ENCODE measurements at places on chromosomes 1 and 21.
A peak's percentile ranks its signal among the peaks of the same experiment; 100 is the strongest.

GRCh38 chr1:178530037-178530402 lies 17.1 kb downstream of the TEX35 start:
- DNase-seq = no peak

DNA sequence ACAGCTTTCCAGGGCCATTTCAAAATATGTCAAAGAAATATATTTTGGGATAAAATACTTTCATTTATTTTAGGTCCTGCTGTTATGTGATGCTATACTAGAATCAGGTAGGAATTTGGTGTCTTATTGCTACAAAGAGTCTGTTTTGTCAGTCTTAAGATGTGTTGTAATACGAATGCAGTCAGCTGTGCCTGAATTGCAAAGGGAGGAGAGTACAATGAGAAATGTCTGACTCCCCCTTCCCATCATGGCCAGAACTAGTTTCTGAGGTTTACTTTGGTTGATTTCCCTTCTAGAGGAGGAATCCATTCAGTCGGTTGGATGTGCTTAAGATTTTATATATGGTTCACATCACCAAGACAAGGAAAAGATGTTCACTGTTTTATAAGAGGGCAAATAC lies 75.7 kb upstream of the TNFSF18 start:
- DNase-seq = no peak

DNA sequence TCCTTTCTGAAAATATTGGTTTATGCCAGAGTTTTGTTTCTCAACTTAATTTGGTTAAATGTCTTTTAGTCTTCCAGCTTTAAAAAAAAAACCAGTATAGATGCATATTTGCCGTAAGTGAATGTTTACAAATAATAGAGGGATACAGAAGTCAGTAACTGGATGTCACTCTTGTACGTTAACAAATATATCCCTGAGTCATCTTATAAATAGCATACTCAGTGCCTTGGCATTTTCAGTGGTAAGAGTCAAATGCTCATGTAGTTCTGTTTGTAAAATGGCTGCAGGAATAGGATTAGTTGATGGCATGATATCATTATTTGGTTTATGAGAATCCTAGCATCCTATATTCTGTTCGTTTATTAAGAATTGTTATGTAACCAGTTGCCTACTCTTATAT lies 55.4 kb downstream of the SPEN start:
- DNase-seq = no peak

- DNase-seq = no peak
Observed at GRCh38 chr1:110588486-110588885, 17.7 kb downstream of the KCNA2 start.

DNA sequence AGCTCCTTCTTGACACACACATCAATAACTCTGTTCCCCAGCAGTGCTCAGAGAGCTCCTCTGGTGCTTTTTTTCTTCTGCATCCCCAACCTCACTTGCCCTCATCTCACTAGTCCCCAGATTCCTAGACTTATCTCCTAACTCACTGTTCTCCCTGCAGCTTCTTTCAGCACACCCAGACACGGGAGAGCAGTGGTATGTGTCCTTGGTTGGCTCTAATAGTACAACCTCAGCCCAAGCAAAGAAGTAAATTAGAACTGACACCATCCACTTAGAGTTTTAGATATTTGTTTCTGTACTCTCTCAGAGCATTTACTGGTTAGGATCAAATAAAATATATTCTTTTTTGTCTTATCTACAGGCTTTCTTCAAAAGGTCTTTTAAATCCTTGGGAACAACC lies 201.4 kb upstream of the SNX7 start:
- DNase-seq = no peak

- no peak for DNase-seq
Observed at GRCh38 chr1:64745986-64746940, 1.4 kb downstream of the RAVER2 start.

- peak; percentile 38 for DNase-seq
Observed at GRCh38 chr1:27632387-27633297, 2.3 kb downstream of the FGR start.

DNA sequence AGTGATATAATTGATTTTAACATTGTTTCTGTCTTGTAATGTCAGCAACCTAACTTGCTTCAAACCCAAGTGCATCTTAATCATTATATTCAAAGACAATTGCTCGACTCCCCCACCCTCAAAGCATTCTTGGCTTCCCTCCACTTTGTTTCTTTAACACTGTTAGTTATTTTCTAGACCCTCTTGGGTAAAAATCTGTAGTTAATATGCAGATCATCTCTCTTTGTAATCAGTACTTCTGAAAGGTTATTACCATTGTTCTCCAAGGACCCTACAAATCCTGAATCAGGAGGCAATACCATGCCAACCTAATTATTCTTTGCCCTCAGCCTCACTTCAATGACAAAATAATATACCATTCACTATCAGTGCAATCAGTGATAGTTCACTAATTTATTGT lies 1075.7 kb downstream of the AMY1C start:
- no peak for DNase-seq

- no peak for DNase-seq
Observed at GRCh38 chr1:233435622-233436021, 108.1 kb downstream of the MAP3K21 start.

DNA sequence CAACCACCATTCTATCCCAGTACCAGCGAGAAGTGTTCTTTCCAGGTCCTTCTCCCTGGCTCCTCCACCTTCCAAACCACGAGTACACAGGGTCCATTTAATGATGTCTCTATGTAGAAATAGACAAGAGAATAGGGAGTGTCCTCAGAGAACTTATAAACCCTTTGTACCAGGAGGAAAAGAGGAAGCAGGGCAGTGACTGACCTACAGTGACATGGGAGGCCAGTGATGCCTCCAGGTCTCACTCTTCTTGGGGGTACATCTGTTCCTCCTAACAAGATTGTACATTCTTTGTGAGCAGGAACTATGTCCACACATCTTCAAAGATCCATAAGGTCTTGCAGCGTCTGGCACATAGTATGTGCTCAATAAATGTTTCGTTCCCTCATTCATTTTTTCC lies 18.7 kb upstream of the FMOD start:
- no peak for DNase-seq

DNA sequence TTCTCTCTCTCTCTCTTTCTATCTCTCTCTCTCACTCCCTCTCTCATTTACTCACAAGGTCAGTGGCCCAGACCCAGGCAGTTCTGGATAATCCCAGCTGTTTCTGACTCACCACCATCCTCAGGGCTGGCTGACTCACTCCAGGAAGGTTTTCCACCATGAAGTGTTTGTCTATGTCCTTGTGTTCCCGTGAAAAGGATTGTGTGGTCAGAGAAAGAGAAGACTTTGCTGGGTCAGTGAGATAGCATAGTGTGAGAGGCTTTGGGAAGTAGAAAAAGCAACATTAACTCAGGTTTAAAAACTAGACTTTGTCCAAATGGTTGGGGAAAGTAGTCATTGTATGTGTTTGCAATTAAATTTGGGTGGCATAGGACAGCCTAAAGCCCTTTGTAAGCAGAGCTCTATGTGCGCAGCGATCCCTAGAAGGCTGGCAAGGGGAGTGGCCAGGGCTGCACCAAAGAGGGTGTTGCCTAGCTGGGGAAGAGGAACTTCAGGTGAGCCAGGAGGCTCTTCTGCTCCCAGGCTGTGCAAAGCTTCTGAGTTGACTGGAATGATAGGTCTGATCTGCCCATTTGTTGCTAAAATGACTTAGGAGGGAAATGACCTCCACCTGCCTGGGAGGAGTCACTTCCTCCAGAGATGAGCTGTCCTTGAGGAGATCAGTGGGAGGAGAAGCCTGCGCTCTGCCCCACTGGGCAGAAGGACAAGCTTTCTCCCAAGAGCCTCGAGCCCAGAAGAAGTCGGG lies 4.9 kb upstream of the CAPN2 start:
- DNase-seq = no peak

DNA sequence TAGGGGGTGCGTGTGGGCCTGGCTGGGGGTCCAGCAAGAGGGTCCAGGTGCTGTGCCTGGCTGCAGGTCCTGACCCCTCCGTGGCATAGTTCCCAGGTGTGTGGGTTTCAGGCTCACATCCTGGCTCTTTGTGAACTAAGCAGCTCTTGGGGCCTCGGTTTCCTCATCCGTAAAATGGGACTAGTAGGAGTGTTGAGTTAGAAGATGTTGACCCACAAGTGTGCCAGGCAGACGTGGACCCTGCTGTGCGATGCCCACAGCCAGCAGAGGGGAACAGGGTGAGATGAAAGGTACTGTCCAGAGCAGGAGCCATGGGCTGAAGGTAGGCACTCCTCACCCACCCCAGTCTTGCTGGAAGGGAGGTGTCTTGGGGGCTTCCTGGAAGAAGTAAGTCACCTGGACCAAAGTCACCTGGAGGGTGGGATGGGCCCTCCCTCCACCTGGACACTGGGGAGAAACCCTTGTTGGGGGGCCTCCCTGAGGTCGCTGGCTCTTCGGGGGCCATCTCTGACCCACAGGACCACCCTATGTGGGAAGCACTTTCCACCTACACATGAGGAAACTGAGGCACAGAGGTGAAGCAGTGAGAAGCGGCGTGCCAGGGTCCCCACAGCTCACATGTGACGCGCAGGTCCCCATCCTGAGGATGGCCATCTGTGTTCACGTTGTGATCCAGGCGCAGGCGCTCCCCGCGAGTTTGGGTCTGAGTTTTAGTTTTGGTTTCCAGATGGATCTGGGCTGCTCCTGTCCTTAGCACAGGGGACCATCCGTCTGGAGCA lies 1.4 kb downstream of the ARHGEF16 start:
- DNase-seq = no peak

- DNase-seq = no peak
Observed at GRCh38 chr1:97668945-97669344, 251.9 kb downstream of the DPYD start.

- no peak for DNase-seq
Observed at GRCh38 chr1:41696381-41696780, 211.9 kb upstream of the EDN2 start.

- DNase-seq = peak; percentile 43
Observed at GRCh38 chr1:55214212-55214933, 791 bp downstream of the USP24 start.

- no peak for DNase-seq
Observed at GRCh38 chr1:36239941-36240637, 15.8 kb downstream of the THRAP3 start.
